ENCODE measurements at places on chromosomes 3 and 15. TPM values are rescaled to one million over a fixed set of nuclear protein-coding genes. Genes with fewer than 3 reads are reported as not detected.
A peak's percentile ranks its signal among the peaks of the same experiment; 100 is the strongest.

DNA sequence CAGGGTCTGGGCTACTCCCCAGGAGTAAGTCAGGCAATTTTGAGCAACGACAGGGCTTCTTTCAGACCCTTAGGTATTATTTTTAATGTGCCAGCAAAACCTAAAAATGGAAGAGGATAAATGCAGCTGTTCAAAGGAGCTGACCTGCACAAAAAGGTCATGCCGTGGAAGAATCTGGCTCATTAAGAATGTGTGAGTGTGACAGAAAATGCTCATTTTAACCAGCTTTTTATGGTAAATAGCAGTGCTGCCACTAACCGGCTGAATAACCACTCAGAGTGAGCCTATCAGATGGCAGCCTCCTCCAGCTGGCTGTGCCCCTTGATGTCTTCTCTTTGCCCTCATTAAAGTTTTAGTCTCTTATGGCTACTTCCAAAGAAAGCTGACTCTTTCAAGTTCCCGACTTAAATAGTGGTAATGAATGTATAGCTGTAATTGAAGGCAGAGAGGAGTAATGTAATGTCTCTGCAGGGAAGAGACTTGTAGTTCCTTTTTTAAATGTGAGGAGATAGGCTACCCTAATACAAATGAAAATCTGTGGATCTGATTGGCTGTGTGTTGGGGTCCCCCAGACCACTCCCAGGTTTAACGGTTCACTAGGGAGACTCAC, 9.5 kb upstream of the FSTL1 start:
- no peak for DNase-seq

DNA sequence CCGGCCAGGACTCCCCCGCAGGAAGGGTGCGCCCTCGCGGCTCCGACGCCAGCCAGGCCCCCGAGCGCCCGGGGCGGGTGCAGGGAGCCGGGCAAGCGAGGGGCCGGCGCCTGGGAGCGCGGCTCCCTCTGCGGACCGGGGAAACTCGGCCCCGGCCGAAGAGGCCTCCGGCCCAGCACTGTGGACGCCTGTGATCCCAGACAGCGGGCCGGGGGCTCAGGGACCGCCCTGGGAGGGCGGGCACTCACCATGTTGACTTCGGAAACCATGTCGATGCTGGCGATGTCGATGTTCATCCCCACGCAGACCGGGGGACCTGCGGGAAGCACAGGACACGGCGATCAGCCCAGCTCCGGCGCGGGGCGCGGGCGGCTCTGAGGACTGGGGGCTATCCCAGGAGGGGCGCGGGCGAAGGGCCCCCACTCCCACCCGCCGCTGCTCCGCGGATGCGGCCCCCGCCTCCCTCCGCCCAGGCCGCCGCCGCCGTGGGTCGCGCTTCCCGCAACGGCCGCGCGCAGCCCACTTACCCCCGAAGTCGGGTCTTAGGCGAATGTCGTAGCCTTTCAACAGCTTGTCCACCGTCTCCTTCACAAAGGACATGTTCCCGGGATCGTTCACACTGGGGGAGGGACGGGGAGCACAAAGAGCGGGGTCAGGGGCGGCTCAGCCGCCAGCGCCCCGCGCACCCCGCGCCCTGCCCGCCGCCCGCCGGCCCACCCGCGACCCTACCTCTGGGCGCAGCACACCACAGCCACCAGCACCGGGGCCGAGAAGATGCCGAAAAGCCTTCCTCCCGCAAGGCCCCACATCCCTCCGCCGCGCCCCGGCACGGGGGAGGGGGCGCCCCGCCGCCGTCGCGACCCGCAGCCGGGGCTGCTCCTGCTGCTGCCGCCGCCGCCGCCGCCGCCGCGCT, at the start of gene GABRB3:
Gene GABRB3 (minus strand): TSS at position 913 of the 913 bp plus-strand sequence.
- DNase-seq: no peak

DNA sequence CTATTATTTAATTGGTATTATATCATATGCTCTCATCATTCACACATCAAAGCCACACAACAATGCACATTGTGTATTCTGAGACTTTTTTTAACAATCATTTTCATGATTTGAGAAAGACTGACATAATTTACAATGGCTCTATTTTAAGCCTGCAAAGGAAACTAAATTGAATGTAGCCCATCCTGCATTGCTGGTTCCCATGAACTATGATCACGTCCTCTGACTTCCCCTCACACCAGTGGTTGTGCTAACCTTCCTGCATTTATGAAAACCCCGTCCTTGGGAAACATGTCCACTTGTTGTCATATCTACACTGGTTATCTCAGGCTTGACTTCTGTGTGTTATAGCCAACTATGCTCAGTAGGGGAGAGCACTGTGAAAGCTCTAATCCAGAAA, 546.2 kb downstream of the MECOM start:
- no peak for DNase-seq

- no peak for DNase-seq
These were observed 537.6 kb downstream of the FOXP1 start for GRCh38 chr3:71045917-71046282.

- DNase-seq: no peak
These were observed 152.9 kb downstream of the ATP10A start for GRCh38 chr15:25710184-25710583.

GRCh38 chr3:146972726-146973125, 367.6 kb upstream of the PLSCR5 start:
- DNase-seq: peak; percentile 86

DNA sequence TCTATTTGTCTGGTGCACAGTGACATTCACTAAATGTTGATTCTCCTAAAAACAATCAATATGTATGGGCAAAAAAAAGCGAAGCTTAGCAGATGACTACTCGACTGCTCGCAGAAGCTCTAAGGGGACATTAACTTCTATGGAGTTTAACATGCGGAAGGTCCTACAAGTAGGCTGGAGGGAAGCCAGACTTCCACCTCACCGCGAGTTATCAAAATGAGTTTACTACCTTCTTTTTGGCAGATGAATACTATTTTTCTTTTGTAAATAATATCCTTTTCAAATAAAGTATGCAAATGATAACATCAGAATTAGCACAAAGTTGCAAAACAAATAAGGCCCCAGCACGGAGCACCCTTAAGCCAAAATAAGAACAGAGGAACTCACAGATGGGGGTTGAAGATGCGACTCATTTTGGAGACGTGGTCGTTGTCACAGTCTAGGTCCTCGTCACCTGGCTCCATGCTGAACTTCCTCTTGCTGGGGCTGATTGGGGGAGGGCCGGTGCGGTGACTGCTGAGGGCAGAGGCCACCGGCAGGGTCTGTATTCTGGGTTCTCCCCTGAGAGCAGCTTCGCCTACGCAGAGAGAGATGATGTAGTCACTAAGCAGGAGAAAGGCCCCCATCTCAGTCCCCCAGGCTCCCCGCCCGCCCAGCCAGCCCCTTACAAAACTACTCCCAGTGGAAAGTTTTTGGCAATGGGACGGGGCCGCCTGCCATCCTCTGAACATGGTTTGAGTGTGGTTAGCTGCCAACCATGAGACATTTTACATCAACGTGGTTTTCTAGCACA, 42.1 kb downstream of the VGLL4 start:
- DNase-seq: peak; percentile 71

GRCh38 chr15:88255087-88255483, 1.5 kb downstream of the NTRK3 start:
- no peak for DNase-seq

- no peak for DNase-seq
These were observed 115.1 kb downstream of the AKAP13 start for GRCh38 chr15:85495544-85495943.

DNA sequence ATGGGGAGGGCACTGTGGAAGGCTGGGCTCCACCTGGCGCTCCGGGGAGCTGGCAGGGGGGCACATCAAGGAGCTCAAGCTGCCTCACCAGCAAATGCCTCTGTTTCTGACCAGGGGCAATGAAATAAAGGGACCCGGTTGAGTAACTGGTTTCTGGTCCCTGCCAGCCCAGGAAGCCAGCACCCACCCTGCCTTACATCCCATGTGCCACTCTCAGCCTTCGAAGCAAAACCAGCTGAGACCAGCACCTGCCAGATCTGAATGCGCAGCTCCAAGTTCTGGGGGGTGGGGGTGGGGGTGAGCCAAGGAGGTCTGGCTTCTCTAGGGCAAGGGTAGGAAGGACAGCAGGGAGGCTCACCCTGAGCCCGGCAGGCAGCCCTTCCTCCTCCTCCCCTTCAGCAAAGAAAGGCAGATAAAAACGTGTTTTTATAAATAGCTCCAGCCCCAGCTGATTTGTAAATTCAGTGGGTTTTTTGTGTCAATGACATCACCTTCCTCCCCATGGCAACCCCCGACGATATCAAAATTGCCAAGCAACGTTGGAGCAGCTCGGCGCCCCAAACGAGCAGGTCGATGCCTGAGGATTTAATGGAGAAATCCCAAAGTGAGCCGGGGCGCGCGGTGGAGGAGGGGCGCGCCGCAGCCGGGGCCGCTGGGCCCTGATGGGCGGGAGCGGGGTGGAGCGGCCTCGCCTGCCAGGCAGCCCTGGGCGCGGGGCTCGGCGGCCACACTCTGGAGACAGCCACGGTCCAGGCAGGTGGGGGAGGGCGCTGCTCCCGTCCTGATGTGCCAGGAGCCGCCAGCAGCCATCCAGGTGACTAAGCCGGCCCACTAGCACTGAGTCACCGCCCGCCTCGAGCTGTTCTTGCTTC, at the start of gene PAK6:
Gene PAK6 (plus strand): TSS at position 532 of the 872 bp plus-strand sequence. CDS start 25,723 bp downstream, outside the sequence.
- DNase-seq: peak; percentile 93

- no peak for DNase-seq
These were observed 35.5 kb downstream of the PTH1R start for GRCh38 chr3:46912986-46913385.

DNA sequence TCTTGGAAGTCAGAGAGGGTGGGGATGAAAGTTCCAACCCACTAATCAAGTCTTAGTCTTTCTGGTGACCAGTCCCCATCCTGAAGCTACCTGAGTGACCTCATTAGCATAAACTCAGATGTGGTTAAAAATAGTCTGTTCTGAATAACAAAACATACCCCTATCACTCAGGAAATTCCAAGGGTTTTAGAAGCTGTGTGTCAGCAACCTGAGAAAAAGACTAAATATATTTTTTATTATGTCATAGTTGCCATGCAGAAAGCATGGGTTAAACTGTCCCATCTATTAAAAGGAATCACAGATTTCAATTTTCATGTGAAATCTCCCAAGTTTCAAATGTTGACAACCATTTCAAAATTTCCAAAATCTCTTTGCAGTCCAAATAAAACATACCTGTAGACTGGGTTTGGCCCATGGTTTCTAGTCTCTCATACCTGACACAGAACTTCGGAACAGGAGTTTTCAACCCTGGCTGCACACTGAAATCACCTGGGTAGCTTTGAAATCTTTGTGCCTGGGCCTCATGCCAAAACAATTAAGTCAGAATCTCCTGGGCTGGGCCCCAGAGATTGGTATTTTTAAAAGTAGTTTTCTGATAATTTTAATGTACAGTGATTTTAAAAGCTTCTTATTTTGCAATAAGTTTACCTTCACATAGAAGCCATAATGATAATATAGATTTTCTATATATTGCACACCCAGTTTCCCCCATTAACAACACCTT, 476.3 kb downstream of the RBMS3 start:
- DNase-seq: peak; percentile 78

DNA sequence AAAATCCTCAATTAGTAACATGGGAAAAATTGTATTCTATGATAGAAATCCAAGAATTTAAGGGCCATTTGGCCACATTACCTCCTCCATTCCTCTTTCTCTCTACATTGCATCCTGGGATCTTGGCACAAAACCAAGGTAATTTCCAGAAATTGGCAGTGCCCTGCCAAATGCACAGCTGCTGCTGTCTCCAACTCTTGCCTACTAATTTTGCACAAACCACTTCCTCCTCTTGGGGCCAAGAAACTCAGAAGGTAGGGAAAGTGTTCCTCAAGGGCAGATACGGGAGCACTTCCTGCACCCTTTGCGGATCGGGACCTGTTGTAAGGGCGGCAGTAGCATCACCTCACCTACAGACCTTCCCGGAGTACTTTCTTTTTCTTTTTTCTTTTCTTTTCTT, 57.8 kb downstream of the MAP3K13 start:
- DNase-seq: peak; percentile 60

- DNase-seq: peak; percentile 71
These were observed 839.8 kb downstream of the NTRK3 start for GRCh38 chr15:87416591-87417257.

DNA sequence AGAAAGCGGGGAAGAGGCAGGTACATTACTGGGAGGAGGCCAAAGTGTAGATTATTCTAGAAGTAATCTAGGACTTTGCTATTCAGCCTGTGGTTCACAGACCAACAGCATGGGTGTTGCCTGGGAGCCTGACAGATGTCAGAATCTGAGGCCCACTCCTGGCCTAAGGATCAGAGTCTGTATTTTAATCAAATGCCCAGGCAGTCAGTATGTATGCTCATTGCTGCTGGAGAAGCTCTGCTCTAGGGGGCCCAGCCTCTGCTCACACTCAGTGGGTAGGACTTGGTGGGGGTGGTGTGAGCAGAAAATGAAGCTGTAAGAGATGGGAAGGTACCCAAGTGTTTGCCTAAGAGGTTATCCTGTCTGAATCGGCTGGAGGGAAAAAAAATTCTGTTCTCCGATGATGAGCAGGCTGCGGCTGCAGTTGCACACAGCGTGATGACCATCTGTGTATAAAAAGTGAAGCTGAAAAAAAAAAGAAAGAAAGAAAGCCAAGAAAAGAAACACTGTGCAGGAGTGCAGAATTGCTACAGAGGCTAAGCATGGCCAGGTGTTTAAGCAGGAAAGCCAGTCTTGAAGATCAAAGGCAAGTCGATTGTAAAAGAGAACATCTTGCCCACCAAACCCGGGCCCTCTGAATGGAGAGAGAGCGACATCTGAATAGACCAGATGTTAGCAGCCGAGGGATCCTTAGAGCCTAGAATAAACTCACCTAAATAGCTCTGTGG, 65.2 kb downstream of the EIF4E3 start:
- DNase-seq: no peak

DNA sequence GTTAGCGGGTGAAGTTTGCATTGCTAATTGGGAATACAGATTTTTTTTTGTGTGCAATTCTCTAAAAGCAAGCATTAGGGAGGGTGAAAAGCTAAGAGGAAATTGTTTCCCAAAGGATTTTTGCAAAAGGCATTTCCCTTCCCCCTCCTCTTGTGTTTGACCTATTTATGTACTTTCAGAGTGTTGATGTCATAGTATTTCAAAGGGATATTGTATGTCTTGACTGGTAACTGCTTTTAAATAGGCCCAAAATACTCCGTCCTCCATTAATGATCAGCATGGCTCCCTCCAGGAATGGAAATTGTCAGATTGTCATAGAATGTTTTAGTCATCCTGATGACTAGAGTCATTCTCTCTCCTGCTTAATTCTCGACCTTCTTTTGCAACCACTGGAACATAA, 32.4 kb downstream of the TRIM71 start:
- no peak for DNase-seq

CSPG5 gene
- 1.1 TPM for total RNA-seq

ASB14 gene
- total RNA-seq: not detected

CYP1A1 gene
- 3.3 TPM for total RNA-seq

TRIM42 gene
- not detected for total RNA-seq

CLDN18 gene
- total RNA-seq: not detected

ANP32A gene
- 102 TPM for total RNA-seq

Measured in M059J (cell line).